A549 treated with CpdA at 1 μM for 4 hours (cell line): ENCODE measurements at places on chromosomes 11 and 22. TPM values are rescaled to one million over a fixed set of nuclear protein-coding genes. Genes with fewer than 3 reads are reported as not detected.

The KCNK4 gene
- 0.07 to 0.24 TPM in 2 of 5 replicates, not detected in the others for total RNA-seq

The MRGPRX4 gene
- total RNA-seq, result not detected in 5 replicates

The DMC1 gene
- 2.9 to 10.9 TPM (median 3.2 TPM) in 5 replicates for total RNA-seq

The LMO2 gene
- total RNA-seq, result 0.50 to 0.91 TPM (median 0.62 TPM) in 5 replicates

The OR8A1 gene
- not detected in 5 replicates for total RNA-seq

The RIBC2 gene
- total RNA-seq, result 1.7 to 3.2 TPM (median 2.2 TPM) in 5 replicates

The APOBEC3B gene
- 29.0 to 34.9 TPM (median 30.1 TPM) in 5 replicates for total RNA-seq

The MFRP gene
- not detected in 5 replicates for total RNA-seq

The FAM180B gene
- 0.10 TPM in 1 of 5 replicates, not detected in the others for total RNA-seq

The CACNA1I gene
- 0.02 to 0.05 TPM (median 0.03 TPM) in 5 replicates for total RNA-seq

The OR10A2 gene
- total RNA-seq, result not detected in 5 replicates

The ACRV1 gene
- not detected in 5 replicates for total RNA-seq

The ZDHHC5 gene
- 69.2 to 78.2 TPM (median 74.6 TPM) in 5 replicates for total RNA-seq

The CCDC34 gene
- 29.2 to 35.2 TPM (median 33.7 TPM) in 5 replicates for total RNA-seq

The PARVG gene
- total RNA-seq, result not detected in 5 replicates

The GGTLC3 gene
- total RNA-seq, result not detected in 5 replicates

The POU2AF1 gene
- total RNA-seq, result not detected in 5 replicates

The IGSF22 gene
- 0.02 TPM in 1 of 5 replicates, not detected in the others for total RNA-seq

The IGLL5 gene
- total RNA-seq, result not detected in 5 replicates

The BIK gene
- total RNA-seq, result 0.86 to 1.4 TPM (median 1.0 TPM) in 5 replicates

The GGT5 gene
- 1.5 to 2.2 TPM (median 1.9 TPM) in 5 replicates for total RNA-seq

The NXPE2 gene
- not detected in 5 replicates for total RNA-seq

The CRYBB3 gene
- total RNA-seq, result not detected in 5 replicates

The UCP3 gene
- total RNA-seq, result 1.0 to 2.0 TPM (median 1.7 TPM) in 5 replicates

The PDE3B gene
- 2.0 to 2.5 TPM (median 2.4 TPM) in 5 replicates for total RNA-seq
